CD4-positive, alpha-beta T cell (primary cell): ENCODE measurements at places on chromosomes 7 and 10.

GRCh38 chr7:92404170-92404614 is 43.1 kb upstream of the GATAD1 start:
- peak; percentile 32 for DNase-seq

DNA sequence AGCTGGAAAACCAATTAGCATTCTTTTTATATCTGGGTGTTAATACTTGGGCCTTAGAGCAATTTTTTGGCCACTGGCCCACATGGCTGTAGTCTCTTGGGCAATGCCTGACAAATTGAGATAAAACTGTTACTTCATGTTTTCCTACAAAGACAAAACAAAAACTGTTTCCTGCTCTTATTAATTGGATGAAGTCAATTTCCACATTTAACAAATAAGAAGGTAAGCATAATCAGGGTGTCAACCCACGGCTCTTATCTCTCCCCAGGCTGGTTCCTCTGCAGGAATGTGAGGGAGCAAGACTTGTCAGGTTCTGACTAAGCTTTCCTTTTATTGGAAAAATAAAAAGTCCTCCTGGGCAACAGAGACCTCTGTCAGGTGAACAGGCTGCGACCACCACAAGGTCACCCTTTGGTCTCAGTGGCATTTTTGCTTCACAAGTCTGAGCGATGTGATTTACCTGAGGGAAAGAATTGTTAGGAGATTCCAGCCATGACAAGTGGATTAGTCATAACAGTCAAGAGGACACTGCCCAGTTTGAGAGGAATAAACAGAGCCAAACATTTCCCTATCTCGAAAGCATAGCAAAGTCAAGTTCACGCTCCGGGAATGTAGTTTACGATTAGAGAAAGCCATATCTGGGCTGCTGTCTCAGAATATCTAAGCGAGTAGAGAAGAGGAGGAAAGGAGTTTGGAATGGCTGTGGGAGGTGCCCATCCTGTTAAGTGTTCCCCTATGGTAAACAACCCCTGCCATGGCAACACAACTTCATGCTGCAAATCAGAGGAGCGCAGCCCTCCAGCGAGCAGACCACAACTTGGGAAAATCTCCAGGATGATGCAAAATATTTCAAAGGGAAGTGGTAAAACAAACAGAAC is 144.4 kb downstream of the TES start:
- no peak for DNase-seq

DNA sequence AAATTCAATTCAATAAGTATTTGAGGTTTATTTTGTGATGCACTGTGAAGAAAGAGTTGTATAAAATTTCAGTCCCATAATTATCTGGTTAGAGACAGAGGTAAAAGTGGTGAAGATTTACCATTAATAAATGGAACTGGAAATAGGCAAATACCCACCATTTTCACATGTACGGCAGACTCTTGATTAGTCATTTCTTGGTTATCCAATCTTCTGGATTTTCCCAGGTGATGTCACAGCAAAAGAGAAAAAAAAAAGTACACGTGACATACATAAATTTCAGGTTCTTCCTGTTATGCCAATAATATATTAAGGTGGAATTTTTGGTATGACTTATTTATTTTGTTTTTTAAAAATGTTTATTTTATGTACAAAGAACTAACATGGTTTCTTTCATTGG is 26.8 kb downstream of the NT5C3A start:
- no peak for DNase-seq

- peak; percentile 42 for DNase-seq
Measured at GRCh38 chr7:1889556-1890181, 219.6 kb downstream of the ELFN1 start.

DNA sequence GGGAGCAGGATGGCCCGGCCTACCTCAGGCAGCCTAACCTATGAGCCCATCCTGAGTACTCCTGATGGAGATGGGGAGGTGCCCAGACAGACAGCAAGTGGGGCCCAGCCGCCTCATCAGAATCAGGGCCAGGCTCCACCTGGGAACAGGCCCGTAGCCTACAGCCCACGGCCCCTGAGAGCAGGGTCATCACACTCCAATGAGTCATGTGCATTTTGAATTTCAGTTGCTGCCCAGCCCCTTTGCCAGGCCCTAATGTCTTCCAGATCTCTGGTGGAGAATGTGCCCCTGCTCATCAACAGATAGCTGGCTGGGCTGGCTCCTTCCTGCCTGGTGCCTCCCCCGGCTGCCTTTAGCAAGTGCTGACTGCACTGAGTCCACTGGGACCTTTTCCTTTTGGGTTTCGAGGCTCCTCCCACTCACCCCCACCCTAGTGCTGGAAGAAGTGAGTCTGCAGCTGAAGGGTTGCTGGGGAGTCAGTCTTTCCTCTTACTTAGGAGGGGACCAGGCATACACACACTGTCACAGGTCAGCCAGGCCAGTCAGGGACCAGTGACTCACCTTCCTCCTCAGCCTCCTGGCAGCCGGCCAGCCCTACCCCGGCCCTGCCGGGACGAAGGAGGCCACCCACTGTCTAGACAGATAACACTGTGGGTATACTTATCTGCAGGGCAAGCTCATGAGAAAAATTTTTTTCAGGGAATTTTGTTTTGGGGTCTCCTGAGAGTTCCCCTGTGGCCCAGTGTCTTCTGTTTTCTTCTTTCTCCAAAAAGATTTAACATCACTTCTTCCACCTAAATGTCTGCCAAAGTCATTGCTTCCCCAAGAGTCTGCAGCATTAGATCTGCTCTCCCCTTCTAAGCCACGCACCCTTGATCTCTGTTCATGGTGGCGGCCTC is 9.1 kb upstream of the ASIC3 start:
- DNase-seq, result peak; percentile 17

DNA sequence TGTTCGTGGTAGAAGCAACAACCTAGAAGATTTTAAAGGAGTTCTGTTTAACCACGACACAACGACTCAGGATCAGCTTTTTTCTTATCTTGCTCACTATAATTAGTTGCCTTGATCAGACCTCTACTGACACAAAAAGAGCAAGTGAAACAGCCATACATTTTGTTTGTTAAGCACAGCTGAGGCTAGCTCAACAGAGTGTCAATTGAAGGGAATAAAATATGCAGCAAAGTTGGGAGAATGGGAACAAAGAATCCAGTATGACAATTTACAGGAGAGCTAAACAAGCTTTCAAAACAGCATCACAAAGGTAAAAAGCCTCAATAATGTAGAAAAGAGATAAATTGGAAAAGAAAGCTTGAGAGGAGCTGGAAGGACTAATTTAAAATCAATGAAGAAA is 40.5 kb upstream of the HERPUD2 start:
- DNase-seq, result no peak

- no peak for DNase-seq
Measured at GRCh38 chr7:92415225-92415624, 32.1 kb upstream of the GATAD1 start.

DNA sequence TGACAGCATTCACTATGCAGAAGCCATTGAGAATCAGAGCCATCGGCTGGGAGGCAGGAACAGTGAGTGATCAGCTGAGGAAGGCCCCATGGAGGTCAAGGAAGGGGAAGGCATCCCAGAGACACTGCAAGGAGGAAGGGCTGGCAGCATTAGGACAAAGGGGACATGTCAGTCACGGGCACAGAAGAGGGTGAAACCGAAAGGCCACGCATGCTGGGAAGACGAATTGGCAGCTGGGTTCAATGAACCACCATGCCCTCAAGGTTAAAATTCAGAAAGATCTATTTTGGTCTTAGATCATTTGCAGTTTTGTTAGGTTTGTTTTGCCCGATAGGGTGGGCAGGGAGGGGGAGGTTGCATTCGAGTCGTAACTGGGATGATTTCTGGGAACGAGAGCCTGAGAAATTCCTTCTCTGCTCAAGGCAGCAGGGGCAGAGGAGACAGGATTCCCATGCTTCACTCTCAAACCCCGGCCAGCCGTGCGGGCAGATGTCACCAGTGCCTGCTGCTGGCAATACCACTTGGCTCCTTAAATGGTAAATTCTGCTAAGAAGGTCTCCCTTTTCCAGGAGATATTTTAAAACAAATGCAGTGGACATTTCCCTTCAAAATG is 57.7 kb downstream of the ASB13 start:
- no peak for DNase-seq

DNA sequence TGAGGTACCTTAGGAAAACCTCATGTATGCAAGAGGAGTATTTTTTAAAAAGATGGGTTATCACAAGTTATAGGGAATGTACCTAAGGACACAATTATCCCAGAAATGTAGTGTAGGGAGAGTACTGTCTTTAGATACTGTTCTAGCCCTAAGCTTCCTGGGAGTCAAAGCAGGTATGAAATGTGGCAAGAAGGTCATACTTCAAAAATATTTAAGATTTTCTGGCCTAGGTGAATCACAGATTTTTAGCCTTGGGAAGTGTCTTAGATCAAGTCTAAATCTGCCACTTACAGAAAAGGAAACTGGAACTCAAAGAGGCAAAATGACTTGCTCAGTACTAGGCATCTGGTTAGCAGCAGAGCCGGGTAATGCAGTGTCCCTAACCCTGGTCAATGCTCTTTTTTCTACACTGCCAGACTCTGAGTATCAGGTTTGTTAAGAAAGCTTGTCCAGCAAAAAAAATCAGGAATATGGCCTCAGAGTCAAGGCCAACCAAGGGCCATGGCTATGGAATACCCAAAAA is 13.9 kb downstream of the PIK3AP1 start:
- DNase-seq, result no peak

DNA sequence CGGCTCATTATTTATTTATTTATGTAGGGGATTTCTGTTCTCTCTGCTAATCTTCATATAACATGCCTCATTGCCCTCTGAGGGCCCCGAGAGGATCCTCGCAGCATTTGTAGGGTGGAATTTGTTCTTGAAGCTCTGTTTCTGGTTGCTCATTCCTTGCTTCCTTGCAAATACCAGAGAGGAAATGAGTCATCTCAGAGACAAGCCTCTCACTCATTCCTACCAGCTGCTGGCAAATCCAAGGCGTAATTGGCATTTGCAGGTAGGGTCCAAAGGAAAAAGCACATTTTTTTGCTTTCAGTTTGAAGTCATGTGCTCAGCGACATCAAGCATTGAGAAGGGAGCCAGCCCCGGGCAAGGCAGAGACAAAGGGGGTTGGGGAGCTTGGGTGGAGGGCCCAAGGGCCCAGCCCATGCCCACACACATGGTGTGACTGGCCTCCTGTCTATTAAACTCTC is 501.6 kb downstream of the GALNT17 start:
- DNase-seq, result no peak

DNA sequence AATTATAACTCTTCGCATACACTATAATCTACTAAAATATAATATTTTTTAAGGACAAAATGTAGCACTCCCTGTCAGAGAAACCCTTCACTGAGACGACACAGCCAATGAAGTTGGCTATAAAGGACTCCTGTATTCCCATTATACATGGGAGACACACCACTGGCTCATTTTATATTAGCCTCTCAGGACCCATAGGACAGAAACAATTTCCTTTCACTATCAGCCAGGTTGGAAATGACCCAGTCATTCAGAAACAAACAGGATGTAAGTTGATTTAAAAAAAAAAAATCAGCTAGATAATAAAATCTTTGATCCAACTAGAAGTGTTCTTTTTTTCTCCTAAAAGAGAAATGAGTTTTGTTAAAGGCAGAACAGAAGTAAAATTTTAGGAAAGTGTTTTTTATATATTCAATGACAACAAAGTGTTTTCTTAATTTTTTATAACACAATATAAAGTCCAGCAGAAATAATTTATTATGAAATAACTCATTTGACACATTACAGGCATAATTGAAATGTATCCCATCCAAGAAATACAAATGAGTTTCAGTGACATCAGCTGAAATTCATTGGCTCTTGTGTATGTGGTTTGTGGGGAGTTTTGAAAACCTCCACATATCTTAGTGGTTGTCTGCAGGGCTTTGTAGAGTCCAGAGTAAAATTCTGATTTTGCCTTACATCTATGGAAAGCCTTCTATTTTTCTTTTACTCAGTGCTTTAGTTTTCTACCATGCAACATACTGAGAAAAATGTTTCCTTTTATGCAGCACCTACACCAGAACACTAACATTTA is 64.1 kb downstream of the CTTNBP2 start:
- DNase-seq, result no peak

DNA sequence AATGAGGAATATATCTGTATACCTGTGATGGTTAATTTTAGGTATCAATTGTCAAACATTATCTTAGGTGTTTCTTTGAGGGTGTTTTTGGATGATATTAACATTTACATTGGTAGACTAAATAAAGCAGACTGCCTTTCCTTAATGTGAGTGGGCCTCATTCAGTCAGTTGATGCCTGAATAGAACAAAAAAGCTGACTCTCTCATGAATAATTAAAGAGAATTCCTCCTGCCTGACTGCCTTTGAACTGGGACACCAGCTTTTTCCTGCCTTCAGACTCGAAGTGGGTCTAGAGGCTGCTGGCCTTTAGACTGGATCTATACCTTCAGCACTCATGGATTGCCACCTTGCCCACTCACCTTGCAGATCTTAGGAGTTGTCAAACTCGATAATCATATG is 117.9 kb upstream of the TMEM168 start:
- no peak for DNase-seq

DNA sequence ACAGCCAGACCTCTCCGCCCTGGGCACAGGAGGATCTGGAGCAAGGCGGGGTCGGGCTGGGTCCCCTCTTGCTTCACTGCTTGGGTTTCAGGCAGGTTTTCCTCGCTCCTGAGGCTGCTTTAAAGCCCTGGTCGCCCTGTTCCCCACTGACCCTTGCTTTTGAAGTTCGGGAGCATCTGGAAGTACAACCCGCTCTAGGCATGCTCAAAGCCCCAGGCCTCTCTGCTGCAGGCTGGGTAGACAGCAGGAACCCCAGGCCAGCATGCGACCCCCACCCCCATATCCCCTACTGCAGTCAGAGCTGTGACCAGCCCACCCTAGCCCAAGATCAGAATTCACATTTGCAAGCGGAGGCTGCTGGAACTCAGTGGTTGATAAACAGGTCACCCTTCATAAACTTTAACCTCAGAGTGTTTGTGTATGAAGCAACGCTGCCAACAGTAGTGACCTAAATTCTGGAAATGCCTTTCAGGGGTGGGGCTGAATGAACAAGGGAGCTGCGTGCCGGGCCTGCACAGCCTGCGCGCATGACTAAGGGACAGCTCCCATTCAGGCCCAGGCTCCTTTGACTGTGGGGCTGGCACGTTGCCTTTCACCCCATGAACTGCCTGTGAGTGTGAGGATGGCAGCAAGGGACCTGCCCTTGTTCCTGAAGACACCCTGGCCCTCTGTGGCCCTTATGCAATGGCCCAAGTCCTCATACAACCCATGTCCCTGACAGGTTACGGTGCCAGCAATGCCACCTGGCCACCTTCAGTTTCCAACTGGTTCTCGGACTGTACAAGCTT is 52.5 kb downstream of the PROSER2 start:
- no peak for DNase-seq
